ENCODE measurements at places on chromosomes 6 and 20.

- no peak for DNase-seq
Measured at GRCh38 chr6:69846770-69847491, 19.4 kb upstream of the COL19A1 start.

DNA sequence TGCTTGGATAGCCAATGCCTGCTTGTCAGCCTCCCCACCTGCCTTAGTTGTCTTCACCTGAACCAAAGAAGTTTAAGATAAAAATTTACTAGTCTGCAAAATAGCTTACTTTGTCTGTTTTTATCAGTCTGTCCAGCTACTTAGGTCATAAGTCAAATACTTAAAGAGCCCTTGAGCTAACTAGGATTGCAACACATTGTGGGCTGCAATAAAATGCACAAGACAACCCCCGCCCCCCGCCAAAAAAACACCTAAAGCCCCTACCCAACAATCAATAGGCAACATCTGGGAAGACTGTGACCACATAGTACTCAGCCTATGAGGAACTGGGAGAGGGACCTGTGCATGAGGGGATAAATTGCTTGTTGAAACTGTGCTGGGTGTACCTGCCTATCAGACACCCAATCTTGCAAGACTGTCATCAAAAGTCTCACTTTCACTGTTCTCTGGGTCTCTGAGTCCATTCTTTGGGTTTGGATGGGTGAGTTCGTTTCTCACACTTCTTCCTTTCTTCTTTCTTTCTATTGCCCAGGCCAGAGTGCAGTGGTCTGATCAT is 27.3 kb upstream of the ABCC10 start:
- DNase-seq: no peak

- DNase-seq: no peak
Measured at GRCh38 chr6:142848156-142848555, 96.8 kb downstream of the HIVEP2 start.

DNA sequence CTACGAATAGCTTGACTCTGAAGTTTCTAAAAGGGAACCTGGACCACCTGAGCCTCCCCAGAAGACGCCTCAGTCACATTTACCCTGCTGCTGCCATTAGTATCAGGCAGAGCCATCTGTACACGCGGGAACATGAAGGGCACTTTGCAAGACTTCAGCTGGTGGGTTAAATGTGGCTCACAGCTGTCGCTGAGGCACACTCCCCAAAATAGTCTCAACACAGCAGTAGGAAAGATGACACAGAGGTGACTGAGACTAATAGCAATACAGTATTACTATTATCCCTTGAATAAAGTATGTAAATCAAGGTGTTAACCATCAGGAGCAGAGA is 29.0 kb downstream of the PSMB1 start:
- DNase-seq: no peak

GRCh38 chr20:53055367-53056067 is 83.4 kb downstream of the TSHZ2 start:
- DNase-seq: no peak

DNA sequence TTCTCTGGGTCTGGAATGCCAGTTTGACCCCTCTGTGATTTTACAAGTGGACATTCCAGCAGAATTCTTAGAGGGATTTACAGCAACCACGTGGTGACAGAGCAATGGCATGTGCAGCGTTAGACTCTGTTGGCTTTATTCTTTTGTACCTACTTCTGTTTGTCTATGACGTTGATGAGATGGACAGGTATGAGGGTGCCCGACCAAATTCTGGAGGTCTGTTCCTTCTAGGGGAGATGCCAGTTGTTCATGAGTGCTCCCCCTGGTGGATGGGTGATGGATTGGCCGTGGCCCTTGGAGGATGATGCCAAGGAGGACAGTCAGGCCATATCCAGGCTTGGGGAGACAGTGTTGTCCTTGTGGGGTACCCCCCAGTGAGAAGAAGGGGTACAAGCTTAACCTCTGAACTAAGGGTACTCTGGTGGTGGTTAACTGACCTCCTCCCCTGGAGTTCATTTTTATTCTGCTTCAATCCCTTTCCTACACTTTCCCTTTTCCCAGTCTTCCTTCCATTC is 198.6 kb downstream of the DTNBP1 start:
- peak; percentile 7 for DNase-seq

- no peak for DNase-seq
Measured at GRCh38 chr20:4070323-4071177, 55.2 kb upstream of the RNF24 start.

DNA sequence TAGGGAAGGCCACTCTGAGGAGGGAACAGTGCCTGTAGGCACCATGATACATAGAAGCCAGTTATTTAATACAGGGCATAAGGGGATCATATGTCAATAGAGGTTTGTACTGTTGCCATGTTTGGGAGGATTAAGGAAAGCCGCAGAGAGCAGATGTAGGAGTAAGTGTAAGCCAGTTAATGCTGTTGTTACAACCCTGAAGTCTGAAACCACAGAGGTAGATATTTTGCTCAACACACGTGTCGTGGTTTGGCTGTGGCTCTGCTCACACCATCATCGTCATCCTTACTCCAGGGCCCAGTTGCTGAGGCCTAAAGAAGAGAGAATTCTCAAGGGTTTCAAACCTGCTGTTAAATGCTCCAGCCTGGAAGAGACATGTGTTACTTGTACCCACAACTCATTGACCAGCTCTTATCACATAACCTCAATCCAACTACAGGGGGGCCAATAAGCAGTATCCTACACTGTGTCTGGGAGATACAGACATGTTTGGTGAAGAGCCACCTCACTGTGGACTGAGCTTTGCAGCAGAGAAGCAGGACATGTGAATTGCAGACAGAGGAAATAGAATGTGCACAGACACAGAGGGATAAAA is 31.0 kb upstream of the PSMF1 start:
- DNase-seq: no peak

DNA sequence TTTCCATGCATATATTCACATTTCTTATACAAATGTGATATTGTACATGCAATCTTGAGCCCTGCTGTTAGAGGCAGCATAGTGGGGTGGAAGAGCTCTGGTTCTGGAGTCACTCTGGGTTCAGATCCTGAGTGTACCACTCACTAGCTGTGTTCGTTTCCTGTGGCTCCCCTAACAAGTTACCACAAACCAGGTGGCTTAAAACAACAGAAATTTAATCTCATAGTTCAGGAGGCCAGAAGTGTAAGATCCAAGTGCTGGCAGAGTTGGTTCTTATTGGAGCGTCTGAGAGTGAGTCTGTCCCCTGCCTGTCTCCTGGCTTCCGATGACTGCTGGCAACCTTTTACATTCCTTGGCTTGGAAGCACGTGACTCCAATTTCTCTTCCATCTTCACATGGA is 115.6 kb downstream of the MAP3K7 start:
- no peak for DNase-seq

DNA sequence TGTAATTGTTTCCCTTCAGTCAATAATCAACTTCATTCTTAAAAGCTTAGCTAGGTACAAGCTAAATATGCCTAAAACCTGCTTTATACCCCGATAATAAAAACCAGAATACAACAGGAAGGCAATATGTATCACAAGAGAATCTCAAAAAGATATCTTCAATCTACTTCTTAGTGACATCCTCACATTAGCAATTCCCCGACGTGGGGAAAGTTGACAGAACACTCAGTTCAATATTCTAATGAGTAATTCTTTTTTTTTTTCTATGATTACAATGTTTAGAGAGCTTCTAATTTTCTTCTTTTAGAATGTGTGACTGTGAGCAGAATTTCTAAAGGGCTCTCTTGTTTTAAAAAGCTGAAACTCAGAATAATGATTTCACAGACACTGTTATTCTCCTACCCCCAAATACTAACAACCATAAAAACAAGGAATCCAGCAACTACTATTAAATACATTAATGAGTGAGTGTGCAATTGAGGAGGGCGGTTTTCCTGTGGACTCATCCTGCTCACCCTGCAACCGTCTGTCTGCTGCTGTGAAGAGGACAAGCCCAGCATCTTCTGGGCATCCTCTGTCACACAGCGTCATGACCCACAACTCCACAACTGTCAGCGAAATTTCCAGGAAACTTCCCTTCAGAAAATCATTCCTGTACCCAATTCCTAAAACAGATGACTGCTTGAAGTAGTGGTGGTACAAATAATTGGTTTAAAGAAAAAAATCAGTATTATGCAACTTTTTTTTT is 68.1 kb downstream of the DTNBP1 start:
- DNase-seq: no peak

DNA sequence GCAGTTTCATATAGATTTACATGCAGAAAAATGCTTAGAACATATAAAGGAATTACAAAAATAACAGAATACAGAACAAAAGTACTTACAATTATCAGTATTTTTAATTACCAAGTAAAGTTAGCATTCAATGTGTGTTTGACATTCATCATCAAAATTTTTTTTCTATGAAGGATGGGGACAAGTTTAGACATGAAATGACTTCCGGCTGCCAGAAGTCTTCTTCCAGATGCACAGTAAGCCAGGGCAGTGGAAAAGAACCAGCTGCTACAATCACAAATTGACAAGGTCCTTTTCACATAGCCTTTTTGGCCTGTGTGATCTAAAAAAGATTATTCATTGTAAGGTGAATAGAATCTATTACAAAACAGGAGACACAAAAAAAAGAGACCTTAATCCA is 73.8 kb downstream of the HUS1B start:
- no peak for DNase-seq

GRCh38 chr6:152394303-152394702 is 242.9 kb downstream of the SYNE1 start:
- no peak for DNase-seq

DNA sequence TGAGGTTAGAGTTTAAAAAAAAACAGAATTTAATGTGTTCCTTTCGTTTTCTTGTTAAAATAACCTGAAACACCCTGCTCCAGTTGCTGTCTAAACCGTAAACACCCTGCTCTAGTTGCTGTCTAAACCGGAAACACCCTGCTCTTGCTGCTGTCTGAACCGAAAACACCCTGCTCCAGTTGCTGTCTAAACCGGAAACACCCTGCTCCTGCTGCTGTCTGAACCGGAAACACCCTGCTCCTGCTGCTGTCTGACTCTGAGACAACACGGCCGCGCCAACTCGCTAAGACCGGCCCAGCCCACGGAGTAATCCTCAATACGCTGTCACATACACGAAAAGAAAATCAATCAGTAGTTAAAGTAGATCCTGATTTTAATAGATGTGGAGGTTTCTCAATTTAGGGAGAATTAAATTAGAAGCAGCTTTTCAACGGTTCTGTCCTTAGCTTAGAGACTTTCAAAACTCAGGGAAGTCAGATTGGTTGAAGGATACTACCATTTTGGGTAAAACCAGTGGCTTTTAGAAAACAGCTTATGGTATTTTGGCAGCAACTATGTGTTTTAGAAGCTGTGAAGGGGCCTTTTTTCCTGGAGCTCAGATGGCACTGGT is 98.3 kb downstream of the RAMACL start:
- DNase-seq: no peak

GRCh38 chr6:11262242-11262641 is 29.8 kb upstream of the NEDD9 start:
- no peak for DNase-seq

- no peak for DNase-seq
Measured at GRCh38 chr6:21937466-21937865, 343.9 kb downstream of the SOX4 start.

DNA sequence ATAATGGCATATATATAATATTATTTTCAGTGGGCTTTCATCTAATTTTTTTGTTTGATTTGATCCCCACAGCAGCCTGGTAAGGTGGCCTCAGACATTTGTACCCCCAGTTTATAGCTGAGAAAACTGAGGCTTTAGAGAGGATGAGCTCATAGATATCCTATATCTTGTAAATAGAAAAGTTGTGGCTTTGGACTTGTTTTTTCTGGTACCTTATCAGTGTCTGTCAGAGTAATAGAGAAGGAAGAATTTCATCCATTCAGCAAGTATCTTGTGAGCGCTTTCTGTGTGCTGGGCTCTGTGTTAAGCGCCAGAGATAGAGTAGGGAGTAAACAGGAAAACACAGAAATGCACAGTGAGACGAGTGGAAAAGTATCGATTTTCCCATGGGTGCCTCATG is 27.9 kb downstream of the TAF11 start:
- no peak for DNase-seq

- DNase-seq: no peak
Measured at GRCh38 chr6:31907158-31907813, 5.4 kb upstream of the ZBTB12 start.

DNA sequence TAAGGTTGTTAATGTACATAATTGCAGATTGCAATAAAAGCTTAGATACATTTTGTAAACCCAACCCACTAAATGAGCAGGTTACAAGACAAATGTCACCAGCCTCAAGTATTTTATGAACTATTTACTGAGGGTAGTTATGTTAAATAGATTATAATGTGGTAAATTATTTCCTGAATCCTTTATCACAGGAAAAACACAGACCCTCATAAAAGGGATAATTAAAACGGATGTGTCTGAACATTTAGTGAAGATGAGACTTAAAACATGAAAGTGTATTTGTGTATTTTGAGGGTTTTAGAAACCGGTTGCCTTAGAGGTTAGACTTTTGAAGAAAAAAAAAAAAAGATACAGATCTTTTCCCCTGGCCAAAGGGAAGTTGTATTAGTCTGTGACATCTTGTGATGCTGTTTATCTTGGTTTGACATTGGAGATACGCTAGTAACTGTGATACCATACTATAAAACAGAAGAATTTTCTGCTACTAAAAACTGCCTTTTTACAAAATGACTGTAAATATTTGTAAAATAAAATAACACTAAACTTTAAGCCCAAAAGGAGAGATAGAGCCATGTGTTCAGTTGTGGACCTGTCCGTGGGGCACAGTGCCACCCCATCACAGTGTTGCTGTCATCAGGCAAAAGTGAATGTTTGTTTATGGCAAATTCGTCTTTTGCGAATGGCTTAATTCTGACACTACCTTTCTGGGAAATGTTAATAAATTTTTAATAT is 9.7 kb downstream of the DYNLT1 start:
- DNase-seq: no peak

DNA sequence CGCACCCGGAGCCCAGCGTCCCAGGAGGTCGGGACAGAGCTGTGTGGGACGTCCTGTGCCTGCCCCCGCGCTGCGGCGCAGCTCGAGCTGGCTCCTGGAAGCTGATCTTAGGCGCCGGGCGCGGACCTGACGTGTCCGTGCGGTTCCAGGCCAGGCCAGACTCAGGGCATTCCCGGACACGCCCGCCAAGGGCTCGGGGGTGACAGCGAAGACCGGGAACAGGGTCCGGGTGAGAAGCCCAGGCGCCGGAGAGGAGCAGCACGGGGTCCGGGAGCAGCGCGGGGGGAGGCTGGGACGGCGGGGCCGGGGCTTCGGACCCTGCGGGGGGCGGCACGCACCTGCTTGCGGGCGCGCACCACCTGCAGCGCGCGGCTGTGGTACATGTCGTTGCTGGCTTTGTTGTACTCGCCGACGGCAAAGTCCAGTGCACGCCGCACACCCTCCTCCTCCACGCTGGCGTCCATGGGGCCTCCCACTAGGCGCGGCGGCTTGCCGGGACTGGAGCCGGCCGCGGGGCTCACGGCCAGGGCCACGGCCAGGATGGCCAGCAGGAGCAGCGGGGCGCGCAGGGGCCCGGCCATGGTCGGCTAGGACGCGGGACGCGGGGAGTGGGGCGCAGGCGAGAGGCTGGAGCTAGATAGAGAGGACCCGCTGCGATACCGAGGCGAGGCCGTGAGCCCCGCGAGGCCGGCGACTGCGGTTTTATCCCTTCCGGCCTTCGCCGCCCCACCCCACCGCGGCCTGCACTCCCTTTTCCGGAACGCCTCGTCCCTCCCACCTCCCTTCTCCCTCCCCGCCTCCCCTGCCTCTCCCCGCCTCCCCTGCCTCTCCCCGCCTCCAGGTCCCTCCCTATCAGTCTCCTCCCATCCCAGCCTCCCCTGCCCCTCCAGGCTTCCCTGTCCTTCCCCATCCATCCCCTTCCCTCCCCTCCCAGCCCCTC is at the start of gene CST3:
Gene CST3, minus strand, starts transcription at position 674 of the 940 bp plus-strand sequence. Its CDS starts 93 bp downstream, at position 581.
- peak; percentile 89 for DNase-seq

- DNase-seq: no peak
Measured at GRCh38 chr6:83974409-83975050, 59.0 kb upstream of the MRAP2 start.
